ENCODE measurements at places on chromosomes 1 and 21.

GRCh38 chr1:64922336-64922735 is 44.0 kb downstream of the JAK1 start:
- DNase-seq: no peak

- DNase-seq: no peak
These were observed 162.7 kb downstream of the ZNF648 start for GRCh38 chr1:181898773-181899172.

DNA sequence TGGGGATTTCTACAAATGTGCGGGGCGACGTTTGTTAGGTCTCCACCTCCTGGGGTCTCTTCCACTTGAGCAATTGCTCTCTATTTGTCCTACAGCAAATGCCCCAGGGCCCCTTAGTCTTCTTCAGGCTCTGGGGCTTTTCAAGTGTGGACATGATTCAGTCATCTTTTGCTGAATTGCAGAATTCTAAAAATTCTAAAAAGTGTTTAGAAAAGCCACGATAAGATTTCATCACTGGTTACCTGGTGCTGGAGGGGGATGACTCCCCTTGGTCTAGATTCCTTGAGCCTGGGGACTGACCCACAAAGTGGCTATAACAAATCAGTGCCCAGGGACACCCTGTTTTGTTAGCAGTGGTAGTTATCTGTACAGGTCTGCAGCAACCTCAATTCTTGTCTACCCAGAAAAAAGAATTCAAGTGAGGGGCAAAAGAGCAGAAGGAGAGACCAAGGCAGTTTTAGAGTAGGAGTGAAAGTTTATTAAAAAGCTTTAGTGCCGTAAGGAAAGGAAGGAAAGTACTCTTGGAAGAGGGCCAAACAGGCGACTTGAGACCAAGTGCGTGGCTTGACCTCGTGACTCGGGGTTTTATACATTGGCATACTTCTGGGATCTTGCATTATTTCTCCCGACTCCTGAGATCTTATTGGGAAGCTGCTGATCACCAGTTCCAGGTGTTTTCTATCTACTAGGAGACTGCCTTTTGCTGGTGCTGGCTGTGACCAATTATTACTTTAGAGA is 25.2 kb downstream of the PROK1 start:
- no peak for DNase-seq

DNA sequence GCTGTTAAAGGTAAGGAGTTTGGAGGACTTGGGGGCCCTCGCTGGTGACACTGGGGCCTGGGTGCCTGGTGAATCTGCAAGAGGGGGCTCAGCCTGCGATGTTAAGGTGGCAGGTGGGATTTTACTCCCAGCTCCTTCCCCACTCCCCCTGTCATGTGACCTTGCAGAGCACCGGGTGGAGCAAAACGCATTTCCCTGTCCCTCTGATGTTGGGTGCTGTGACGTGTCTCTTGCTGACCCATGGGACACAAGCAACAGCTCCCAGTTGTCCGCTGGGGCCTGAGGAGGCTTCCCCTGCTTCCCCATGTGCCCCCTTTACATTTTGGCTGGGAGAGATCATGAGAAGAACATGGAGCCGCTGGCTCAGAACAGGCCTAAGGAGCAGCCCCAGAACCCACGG is 319.0 kb downstream of the MATN1 start:
- no peak for DNase-seq

- no peak for DNase-seq
These were observed 44.8 kb downstream of the SNX7 start for GRCh38 chr1:98706173-98706843.

GRCh38 chr1:178566187-178566586 is 53.3 kb downstream of the TEX35 start:
- no peak for DNase-seq

- no peak for DNase-seq
These were observed 133.6 kb downstream of the GDAP2 start for GRCh38 chr1:117795792-117796191.

- DNase-seq: no peak
These were observed 19.7 kb upstream of the DIPK1A start for GRCh38 chr1:92980732-92981647.

- no peak for DNase-seq
These were observed 51.1 kb downstream of the CD247 start for GRCh38 chr1:167467126-167467710.

GRCh38 chr1:81288689-81289088 is 512.0 kb upstream of the ADGRL2 start:
- DNase-seq: no peak

GRCh38 chr1:17404034-17404684 is 32.2 kb downstream of the PADI6 start:
- no peak for DNase-seq

GRCh38 chr1:229237320-229237719 is 33.6 kb upstream of the RAB4A start:
- DNase-seq: no peak

DNA sequence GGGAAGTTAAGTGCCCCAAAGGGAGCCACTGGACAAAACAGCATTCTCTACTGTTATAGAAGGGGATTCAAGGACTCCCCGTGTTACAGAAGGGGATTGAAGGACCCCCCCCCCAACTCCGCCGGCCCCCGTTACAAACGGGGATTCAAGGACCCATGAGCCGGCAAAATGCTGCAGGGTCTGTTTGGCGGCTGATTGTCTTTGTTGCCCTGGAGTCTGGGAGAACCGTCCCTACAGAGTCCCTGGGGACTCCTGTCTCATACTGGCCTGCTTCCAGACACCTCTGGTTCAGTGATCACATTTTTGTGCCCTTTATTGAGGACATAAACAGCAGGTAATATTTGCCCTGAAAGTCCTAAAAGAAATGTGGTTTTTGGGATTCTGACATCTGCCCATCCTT is 96.4 kb downstream of the SYF2 start:
- no peak for DNase-seq

DNA sequence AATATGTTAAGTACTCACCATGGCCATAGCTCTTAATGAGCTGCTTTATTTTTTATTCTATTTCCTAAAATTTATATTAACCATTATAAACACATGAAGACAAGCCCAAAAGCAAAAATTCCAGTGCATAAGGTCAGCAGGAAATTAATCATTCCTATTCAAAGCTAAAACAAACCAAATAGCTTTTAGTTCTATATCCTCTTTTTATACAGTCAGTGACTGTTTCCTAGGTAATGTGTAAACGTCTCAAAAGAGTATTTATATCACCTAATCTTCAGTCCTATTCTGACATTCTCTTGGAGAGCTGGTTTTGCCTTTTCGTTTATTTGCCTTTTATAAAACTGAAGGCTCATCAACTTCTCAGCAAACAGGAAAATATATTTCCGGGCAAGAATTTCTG is 4.2 kb downstream of the GOLPH3L start:
- no peak for DNase-seq

DNA sequence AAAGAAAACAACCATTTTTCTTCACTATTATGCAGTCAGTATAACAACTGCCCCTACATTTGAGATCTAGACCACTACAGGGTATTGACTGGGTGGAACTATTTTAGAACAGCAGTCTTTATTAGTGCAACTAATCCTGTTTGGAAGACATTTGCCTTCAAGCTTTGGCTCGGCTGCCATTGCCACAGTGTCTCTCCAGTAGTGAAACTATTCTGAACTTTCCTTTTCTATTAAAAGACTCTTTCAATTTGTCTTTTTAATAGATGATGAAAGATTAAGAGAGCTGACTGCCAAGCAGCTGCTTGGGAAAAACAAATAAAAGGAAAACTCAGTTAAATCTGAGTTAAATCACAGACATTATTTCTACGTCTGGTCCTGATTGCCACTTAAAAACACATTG is 49.3 kb downstream of the LPGAT1 start:
- DNase-seq: no peak

- DNase-seq: no peak
These were observed 802.8 kb upstream of the CXADR start for GRCh38 chr21:16709866-16710550.

- no peak for DNase-seq
These were observed 633 bp downstream of the THEMIS2 start for GRCh38 chr1:27872802-27873551.

- DNase-seq: no peak
These were observed 13.8 kb downstream of the RXRG start for GRCh38 chr1:165431079-165431478.

DNA sequence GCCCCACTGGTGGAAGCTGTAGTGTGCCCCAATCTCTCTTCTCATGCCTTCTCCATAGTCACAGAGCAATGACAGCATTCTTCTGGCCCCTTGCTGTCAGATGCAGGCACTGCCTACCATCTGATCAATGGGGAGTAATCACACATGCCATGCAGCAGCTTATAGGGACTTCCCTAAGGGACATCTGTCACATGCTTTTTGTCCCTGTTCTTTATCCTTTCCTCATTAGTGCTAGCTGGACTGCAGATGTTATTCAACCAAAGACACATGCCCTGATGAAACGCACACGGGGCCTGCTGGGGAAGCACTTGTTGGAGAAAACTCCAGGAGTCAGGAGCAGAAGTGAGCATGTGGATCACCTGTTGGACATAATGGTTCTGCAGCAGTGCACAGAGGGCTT is 108.7 kb downstream of the KCNJ15 start:
- no peak for DNase-seq

DNA sequence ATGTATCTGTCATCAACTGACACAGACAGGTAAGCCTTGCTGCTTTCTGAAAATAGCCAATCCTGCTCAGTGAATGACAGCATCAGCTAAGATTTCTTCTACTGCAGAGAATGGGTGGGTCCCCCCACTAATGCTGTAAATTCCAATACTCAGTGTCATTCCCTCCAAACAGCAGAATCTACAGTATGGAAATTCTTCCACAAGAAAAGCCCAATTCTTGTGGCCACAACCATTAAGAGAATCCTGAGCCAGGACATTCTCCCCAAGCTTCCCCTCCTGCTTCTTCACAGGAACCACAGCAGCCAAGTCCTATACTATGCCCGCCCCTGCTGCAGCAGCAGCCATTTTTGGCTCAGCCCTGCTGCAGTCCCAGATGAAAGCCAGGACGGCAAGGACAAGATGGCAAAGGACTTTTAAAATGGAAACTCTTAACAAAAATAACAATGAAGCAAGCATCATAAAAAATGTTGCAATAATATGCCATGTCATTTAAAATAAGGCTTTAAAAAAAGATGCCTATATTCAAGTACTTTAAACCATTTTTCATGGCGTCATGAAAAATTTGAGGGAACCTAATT is 26.8 kb downstream of the EIF4G3 start:
- DNase-seq: no peak

Measured in NCI-H1048 (cell line).